ENCODE measurements at places on chromosomes 5 and 9.

- no peak for DNase-seq
These were observed 796.6 kb downstream of the TLE1 start for GRCh38 chr9:80892703-80893102.

DNA sequence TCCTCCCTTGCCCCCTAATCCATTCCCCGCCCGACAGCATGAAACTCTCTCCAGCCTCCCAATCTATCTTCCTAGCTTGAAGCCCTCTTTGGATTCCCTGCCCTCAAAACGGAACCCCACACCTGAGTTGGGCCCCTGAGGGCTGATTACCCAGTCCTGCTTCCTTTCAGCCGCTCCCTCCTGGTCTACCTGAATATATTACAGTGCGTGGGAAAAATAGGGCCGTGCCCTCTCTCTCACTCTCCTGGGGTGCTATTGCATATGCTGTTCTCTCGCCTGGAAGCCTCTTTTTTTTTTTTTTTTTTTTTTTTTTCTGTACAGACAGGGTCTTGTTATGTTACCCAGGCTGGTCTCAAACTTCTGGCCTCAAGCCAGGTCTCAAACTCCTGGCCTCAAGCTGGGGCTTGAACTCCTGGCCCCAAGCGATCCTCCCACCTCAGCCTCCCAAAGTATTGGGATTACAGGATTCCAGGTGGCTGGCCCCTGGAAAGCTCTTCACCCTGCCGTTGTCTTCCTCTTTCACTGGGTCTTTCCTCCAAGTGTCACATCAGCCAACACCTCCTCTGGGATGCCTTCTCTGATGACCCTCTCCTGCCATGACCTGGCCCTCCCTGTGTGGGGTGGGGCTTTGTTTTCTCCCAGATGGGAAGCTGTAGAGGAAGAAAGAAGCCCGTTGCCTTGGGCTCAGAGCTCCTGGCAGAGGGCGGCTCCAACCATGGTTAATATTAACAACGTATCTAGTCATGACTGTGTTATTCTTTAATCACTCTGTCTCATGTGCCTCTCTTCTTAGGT, 8.2 kb downstream of the DNM1 start:
- DNase-seq = no peak

DNA sequence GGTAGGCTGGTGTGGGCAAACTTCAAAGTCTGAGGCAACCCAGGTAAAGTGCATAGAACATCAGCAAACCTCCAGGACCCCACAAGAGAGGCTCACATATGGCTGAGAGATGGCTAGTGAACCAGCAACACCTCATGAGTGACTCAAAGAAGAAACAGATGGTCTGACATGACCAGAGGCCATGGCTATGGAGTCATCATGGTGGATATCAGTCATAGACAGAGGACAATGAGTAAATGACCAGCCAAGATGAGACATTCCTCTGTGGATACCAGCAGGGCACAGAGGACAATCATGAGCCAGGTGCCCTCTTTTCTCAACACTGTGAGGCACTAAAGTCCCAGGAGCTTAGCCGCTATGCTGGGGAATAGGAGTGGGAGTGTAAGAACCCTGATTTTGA, 180.8 kb downstream of the RASEF start:
- no peak for DNase-seq

- DNase-seq = no peak
These were observed 998.5 kb upstream of the CDH6 start for GRCh38 chr5:30195036-30195435.

GRCh38 chr9:6842584-6842947, 84.8 kb downstream of the KDM4C start:
- no peak for DNase-seq

DNA sequence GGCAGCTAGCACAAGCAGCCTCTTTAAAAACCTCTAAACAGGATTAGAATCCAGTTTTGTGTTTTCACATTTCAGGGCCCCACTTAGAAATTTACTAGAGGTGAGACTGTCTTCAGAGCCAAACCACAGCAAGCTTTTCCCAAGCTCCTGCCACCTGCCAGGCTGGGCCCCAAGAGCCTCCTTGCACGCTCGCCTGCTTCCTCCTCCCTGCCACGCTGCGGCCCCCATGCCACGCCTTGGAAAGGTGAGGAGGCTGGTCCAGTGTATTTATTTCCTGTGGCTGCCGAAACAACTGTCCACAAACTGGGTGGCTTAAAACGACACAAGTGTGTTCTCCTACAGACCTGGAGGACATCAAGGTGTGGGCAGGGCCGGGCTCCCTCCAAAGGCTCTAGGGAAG, 43.4 kb downstream of the NKX2-5 start:
- DNase-seq = no peak

- DNase-seq = no peak
These were observed 98.6 kb upstream of the ACTBL2 start for GRCh38 chr5:57581222-57581621.

GRCh38 chr5:58077416-58077815, 382.5 kb downstream of the PLK2 start:
- no peak for DNase-seq

- DNase-seq = no peak
These were observed 84.0 kb downstream of the RGS3 start for GRCh38 chr9:113547501-113547900.

Data from hypothalamus (tissue), 51 donors.